ENCODE measurements at places on chromosomes 1 and 21. TPM values are rescaled to one million over a fixed set of nuclear protein-coding genes. Genes with fewer than 3 reads are reported as not detected.

- no peak for DNase-seq
Measured at GRCh38 chr21:17495680-17496079, 17.2 kb upstream of the CXADR start.

DNA sequence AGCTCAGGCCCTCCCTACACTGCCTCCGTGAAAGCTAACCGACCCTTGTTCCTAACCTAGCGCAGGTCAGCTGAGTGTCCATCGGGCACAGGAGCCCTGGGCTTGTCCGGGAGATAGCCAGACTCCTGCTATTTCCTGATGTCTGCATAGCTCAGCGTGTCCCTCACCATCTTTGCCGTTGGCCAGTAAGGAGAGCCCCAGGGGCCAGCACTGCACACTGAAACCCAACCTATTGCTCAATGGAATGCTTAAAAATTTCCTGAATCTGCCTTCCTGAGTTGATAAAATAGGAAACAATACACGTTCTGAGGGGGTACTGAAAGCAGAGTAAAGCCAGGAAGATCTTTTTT lies 2.2 kb downstream of the RUNX1 start:
- DNase-seq: no peak

- DNase-seq: no peak
Measured at GRCh38 chr1:169692756-169693460, 18.5 kb downstream of the SELL start.

GRCh38 chr1:19485362-19486187 lies at the start of gene CAPZB:
Gene CAPZB (minus strand): TSS chr1:19485539. CDS start chr1:19485438, 101 bp downstream.
- no peak for DNase-seq

GRCh38 chr1:17755120-17755519 lies at the start of gene ACTL8:
Gene ACTL8 (plus strand): TSS chr1:17755333. CDS start chr1:17823009, 67,676 bp downstream.
- DNase-seq: no peak

GRCh38 chr1:162217706-162218105 lies 148.2 kb downstream of the NOS1AP start:
- DNase-seq: no peak

DNA sequence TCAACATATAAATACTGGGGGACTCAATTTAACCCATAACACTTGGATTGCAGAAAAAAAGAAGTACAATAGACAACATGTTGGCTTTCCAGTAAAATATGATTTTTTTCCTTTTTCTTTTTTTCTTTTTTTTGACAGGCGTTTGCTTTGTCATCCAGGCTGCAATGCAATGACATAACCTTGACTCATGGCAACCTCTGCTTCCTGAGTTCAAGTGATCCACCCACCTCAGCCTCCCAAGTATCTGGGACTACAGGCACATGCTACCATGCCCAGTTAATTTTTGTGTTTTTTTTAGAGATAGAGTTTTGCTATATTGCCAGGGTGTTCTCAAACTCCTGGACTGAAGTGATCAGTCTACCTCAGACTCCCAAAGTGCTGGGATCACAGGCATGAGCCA lies 1512.0 kb upstream of the PRMT6 start:
- no peak for DNase-seq

DNA sequence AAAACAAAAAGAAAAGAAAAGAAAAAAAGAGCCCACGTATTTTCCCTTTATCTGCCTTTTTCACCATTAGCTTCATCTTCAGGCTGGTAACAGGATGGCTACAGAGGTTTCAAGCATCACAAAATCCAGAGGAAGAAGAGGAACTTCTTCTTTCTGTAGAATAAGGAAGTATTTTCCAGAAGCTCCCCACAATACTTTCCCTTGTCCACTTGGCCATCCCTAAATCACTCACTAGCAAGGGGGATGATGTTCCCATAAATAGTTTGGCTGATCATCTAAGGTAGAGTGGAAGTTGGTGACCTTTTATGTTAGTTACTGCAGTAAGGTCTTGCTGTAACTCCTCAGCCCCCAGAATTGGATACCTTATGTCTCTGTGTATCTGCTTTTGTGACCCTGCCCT lies 45.1 kb upstream of the RNF11 start:
- no peak for DNase-seq

DNA sequence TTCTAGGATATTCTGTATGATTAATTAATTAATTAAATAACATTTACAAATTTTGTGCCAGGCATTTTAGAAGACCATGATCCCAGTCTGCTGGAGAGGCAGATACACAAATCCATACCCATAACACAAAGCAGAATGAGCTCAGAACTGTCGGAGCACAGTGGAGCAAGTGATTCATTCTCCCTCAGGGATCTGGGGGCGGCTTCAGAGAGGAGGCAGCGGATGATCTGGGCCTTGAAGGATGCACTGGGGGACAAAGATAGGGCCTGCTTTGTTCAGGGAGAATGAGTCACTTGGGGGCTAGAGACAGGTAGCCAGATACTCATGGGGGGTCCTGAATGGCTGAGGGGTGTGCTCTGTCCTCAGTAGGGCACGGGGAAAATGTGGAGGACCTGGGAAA lies 50.9 kb upstream of the TRABD2B start:
- DNase-seq: no peak

The NTRK1 gene
- total RNA-seq: under 0.01 TPM

The PLEKHN1 gene
- total RNA-seq: 0.46 TPM
